ENCODE measurements at places on chromosomes 11 and 22.

GRCh38 chr22:47280301-47280700 lies 517.9 kb downstream of the TBC1D22A start:
- DNase-seq = no peak

GRCh38 chr11:75531325-75531724 lies 5.6 kb upstream of the GDPD5 start:
- DNase-seq = no peak

DNA sequence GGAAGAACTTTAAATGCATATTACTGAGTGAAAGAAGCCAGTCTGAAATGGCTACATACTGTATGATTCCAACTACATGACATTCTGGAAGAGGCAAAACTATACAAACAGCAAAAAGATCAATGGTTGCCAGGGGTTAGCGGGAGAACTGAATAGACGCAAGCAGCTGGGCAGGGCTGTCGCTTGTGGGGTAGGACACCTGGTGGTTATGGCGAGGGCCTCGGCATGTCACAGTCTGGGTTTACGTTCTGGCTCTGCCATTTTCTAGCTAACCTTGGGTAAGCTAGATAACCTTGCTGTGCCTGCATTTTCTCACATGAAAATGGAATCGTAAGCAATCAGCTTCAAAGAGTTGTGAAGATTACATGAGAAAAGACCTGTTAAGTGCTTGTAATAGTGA lies 55.2 kb upstream of the SYT13 start:
- no peak for DNase-seq

- DNase-seq = no peak
Measured at GRCh38 chr22:43707648-43708047, 104.5 kb downstream of the EFCAB6 start.

- DNase-seq = no peak
Measured at GRCh38 chr11:17649261-17649660, 70.1 kb upstream of the MYOD1 start.

DNA sequence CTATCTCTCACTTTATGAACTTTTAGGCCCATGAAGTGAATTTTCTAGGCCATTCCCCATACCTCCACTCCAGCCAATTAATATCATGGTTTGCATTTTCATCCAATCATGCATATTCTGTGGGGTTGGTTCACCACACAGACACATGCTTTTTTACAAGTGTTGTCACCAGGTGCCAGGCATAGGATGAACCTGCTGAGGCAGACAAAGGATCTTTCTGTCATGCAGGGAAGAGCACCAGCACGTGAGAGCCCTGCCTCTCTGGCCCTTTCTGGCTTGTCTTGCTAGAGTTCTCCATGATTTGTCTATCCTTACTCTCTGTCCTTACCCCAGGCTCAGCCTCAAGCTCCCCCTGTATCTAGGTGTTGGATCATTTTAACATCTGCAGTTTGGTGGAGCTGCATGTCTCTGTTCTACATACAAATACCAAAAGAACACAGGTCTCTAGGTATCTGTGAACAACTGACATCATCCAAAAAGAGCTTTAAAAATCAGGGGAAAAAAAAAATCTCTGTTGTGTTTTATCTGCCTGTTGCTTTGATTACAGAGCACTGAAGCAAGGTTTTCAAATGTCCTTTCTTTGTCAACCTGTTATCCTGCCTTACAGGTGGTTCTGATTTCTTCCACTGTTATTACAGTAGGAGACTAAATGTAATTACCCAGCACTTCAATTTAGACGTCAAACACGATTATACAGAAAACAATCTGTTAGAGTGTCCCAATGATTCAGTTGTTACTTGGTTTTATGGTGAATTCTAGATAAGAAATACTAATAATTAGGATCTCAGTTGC lies 58.4 kb upstream of the GRAMD1B start:
- DNase-seq = no peak

- DNase-seq = no peak
Measured at GRCh38 chr22:45069925-45070324, 60.1 kb upstream of the PHF21B start.

GRCh38 chr11:15707971-15708370 lies 593.2 kb downstream of the INSC start:
- no peak for DNase-seq

DNA sequence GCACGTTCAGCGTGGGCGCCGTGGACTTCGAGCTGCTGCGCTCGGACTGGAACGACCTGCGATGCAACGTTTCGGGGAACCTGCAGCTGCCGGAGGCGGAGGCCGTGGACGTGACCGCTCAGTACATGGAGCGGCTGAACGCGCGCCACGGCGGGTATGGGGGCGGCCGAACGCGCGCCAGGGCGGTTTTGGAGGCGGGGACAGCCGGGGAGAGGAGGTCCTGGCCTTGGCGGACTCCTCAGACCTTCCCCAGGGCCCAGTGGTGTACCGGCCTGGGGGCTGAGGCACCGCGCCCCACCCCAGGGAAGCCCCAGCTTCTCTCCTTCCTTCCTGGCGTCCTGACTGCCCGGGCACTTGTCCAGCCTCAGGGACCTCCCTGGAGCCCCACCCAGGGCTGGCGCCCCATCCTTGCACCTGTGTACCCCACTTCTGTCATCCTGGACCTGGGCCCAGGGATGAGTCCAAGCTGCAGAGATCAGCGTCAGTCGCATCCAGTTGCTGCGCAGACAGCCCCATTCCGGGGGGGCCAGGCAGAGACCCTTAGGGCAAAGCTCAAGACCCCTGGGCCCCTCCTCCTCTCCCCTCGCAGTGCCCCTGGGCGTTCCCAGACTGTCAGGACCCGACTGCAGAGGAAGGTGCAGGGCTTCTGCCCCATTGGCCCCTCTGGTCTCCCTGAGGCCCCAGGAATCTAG lies 8.0 kb downstream of the B4GALNT4 start:
- no peak for DNase-seq

- peak; percentile 65 for DNase-seq
Measured at GRCh38 chr11:575313-575995, 816 bp upstream of the PHRF1 start.

Measured in GM06990 (cell line).